ENCODE measurements at places on chromosomes 7 and 10.

DNA sequence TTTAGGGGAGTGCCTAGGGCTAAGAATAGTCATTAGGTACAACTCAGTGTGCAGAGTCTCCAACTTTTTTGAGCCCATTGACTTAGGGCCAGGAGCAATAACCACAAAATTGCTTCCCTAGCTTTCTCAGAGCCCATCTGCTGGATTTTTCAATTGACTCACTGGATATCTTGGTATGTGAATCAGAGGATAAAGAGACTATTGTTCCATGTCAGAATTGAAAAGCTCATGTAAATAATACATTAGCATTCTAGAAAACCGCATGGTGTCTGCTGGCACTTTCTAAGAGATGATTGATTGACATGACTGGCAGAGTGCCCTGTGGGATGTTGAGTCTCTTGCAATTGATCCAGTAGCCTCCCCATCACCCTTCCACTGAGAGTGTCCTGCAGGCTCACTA lies 246.2 kb downstream of the CCDC7 start:
- no peak for DNase-seq

DNA sequence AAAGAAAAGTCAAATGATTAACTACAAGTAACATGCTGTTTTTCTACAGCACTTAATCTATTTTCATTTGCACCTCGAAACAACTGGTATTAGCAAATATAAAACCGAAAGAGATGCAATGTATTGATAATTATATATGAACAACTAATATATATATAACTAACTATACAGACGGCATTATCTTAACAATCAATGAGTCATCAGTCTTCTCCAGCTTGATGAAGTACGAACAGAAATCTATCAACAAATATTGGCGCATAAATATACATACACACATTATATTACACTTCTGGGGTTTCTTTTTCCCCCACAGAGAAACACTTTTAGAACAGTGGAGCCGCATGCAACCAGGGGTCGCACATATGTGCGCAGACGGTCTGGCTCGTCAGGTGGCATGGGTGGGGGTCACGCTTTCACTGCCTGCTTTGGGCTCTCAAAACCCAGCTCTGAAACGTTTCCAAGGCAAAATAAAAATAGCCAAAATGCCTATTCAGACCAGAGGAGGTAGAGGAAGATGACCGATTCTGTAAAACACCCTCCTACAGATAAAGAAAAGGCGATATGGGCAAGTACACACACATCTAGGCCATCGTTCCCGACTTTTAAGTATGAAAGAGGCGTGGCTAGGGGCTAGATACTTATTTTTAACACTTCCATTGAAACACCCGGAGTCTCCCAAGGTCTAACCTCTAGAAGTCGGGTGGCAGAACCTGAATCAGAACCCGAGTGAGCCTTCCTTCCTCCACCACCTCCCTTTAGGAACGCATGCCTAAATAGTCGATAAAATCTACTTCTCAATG lies 1.7 kb downstream of the ARHGAP12 start:
- DNase-seq, result no peak

- DNase-seq, result no peak
Observed at GRCh38 chr10:52226197-52226847, 87.8 kb upstream of the DKK1 start.

DNA sequence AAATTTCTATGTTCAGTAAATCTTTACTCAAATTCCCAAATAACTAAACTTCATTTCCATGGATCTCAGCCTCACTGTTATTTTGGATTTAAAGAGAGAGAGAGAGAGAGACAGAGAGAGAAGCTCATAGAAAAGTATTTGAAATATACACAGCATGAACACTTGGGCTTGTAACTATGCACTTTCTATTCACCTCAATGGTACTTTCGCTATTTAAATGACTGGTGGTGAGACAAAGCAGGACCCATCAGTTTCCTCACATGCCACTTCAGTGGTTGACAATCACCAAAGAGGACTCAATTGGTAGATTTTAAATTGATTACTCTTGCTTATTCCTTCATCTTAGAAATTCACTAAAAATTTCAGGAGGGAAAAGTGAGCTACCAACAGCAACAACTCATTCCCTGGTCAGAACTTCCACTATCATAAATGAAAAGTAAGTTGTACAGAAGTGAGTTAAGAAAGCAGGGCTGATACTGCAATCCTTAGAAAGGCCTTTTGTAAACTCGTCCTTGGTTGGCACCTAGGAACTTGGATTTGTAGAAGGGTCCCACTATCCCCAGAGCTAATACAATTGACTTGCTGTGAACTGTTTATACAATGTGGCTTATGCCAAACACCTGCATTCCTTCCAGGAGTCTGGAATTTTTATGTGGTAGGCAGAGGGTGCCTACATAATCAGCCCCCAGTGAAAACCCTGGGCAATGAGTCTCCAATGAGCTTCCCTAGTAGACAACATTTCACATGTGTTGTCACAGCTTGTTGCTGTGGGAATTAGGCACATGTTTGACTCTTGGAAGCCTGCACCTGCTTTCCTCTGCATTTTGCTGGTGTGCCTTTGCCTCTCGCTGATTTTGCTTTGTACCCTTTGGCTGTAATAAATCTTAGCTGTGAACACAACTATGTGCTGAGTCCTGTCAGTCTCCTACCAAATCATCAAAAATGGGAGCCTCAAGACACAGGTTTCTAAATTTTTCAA lies 10.8 kb downstream of the ERLIN1 start:
- no peak for DNase-seq

- no peak for DNase-seq
Observed at GRCh38 chr7:712381-713138, 13.9 kb upstream of the DNAAF5 start.

- no peak for DNase-seq
Observed at GRCh38 chr10:69901022-69901421, 99.3 kb downstream of the COL13A1 start.

DNA sequence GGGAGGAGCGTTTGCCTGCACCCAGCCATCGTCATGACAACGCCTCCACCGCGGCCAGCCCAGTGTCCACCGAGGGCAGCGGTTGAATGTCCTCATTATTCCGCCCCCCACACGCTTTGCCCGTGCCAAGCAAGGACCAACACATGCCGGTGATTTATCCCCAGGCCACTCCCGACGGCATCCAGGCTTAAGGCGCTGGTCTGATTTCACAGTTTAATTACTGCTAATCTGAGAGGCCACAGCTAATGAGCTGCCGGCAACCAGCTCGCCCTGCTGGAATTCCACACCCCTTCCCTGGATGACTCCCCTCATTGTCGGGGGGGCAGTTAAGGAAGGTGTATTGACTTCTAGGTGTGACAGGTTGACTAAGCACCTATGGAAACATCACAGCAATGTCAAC lies 432.3 kb downstream of the DNAJB6 start:
- DNase-seq, result no peak

- DNase-seq, result no peak
Observed at GRCh38 chr10:88386204-88386788, 196.8 kb downstream of the RNLS start.
